Activated CD4-positive, alpha-beta T cell treated with anti-CD3 and anti-CD28 coated beads for 1 hour (primary cell): ENCODE measurements at places on chromosomes 12 and 14.

GRCh38 chr14:90728951-90729350, 87.3 kb downstream of the TTC7B start:
- no peak for DNase-seq

DNA sequence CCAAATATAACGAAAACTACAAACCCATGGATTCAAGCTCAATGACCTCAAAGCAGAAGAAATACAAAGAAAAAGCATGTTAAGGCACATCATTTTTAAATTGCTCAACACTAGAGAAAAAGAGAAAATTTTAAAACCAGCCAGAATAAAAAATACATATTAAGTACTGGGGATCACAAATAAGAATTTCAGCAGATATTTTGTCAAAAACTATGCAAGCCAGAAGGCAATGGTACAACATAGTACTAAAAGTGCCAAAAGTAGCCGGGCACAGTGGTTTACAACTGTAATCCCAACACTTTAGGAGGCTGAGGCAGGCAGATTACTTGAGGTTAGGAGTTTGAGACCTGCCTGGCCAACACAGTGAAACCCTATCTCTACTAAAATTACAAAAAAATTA, 10.2 kb downstream of the SGPP1 start:
- DNase-seq: no peak

- no peak for DNase-seq
Measured at GRCh38 chr14:99740411-99740810, 52.8 kb upstream of the EML1 start.

DNA sequence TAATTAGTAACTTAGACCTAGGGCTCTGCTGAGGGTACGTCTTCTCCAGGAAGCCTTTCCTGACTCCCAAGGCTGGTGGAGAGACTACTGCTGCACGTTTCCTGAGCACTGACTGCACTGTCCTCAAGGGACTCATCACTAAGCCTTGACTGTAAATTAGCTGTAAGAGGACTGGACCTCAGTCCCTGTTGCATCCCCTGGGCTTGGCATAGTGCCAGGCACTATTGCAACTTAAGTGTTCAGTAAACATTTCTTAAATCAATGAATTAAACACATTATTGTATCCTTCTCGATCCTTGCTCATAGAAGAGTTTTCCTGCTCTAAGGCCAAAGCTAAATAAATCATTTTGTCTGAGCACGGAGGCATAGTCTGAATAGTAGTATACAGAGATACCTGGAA, 31.9 kb upstream of the IFNG-AS1 start:
- no peak for DNase-seq

DNA sequence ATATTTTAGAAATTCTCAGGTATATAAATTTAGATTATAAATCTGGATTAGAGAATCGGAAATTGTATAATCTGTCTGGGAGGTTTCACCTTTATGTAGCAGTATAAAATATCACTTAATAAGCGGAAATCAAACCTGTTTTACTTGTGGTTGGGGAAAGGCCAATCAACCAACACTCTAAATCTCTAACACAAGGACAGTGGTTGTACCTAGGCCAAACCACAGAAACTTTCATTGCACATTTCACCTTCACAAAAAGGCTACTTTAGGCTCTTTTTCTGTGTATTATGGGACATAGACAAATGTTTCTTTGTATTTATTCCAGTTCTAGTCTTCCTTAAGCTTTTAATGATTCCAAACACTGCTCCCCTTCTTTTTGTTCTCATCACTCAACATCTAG, 19.8 kb downstream of the ERH start:
- no peak for DNase-seq

DNA sequence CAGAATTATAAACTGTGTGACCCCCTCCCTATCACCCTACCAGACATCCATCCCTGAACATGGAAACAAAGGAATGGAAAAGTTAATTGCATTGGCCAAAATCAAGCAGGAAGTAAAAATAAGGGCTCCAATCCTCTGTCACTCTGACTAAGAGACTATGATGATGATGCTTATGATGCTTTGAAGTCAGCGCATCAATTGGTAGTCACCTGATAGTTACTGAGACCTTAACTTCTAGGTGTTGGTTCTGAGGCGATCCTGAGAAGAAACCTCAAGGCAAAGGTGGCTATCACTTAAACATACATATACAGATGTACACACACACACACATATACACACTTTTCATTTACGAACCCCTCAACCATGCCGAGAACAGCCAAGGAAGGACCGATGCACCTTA, 6.6 kb downstream of the ITPR2 start:
- DNase-seq: no peak

DNA sequence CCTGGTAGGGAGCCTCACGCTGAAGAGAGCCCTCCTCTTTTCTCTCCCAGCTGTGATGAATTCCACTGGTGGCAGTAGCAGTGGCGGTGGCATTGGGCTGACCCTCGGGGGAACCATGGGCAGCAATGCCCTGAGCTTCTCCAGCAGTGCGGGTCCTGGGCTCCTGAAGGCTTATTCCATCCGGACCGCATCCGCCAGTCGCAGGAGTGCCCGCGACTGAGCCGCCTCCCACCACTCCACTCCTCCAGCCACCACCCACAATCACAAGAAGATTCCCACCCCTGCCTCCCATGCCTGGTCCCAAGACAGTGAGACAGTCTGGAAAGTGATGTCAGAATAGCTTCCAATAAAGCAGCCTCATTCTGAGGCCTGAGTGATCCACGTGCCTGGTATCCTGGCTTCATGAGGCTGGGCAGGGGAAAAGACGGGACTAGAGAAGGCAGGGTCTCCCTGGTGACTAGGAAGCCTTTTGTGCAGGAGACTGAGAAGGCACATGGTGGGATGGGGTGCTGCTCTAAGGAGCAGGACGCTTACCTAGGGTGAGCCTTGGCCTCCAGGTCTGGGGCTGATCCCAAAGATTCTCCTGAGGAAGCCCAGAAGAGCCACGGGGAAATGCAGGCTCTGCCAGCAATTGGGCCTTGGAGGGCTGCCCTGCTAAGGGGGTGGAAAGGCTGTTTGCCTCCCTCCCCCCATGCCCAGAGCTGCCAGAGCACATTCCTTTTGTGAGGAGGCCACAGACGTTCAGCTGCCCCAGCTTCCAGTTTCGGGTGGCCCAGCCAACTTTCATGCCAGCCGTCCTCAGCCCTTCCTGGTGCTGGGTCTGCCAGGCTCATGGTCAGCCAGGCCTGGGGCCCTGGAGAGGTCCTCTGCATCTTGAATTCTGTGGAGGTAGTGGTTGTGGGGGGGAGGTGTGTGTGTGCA, 15.8 kb downstream of the KRT7 start:
- no peak for DNase-seq

GRCh38 chr14:32633930-32634329, 304.7 kb upstream of the NPAS3 start:
- no peak for DNase-seq

DNA sequence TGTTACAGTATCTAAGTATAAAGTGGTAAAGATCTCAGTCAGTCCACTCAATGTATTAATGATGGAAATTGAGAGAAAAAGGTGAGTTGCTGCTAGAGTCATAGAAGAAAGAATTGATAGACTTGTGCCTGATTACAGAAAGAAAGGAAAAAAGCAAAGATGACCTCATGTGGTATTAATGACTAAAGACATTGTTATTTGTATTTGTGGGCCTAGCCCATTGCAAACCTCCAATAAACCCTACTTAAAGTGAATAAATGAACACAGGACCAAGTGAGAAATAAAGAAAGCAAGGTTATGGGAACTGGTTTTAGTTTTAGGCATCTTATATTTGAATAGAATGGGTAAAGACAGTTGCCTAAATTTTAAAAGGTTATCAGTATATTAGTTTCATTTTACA, 105.5 kb downstream of the SYT1 start:
- DNase-seq: no peak
